ENCODE measurements at places on chromosomes 4 and X.
A peak's percentile ranks its signal among the peaks of the same experiment; 100 is the strongest.

DNA sequence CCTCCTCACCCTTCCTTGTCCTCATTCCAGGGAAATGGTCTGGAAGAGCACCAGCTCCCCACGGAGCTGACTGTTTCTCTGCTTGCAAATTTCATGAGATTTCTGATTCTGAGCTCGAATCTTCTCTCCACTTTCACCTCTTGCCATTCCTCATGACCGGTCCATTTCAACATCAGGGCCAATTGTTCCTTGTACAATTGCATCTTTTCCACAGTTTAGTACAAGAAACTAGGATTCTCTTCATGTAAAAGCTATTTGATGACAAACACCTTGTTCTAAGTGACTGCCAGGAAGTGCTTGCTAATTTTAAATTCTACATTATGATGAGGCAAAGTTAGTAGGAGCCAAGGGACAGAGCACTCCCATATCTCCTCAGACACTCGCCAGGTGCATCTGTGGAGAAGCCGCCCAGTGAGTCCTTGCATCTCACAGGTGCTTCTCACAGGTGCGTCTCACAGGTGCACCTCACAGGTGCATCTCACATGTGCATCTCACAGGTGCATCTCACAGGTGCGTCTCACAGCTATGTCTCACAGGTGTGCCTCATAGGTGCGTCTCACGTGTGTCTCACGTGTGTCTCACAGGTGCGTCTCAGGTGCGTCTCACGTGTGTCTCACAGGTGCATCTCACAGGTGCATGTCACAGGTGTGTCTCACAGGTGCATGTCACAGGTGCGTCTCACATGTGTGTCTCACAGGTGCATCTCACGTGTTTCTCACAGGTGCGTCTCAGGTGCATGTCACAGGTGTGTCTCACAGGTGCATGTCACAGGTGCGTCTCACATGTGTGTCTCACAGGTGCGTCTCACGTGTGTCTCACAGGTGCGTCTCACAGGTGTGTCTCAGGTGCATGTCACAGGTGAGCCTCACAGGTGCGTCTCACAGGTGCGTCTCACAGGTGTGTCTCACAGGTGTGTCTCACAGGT, 3.0 kb upstream of the PDE6B start:
- no peak for DNase-seq

- no peak for DNase-seq
These were observed 32.6 kb downstream of the ABHD18 start for GRCh38 chr4:127997534-127998388.

- DNase-seq, result no peak
These were observed 619 bp upstream of the PDK3 start for GRCh38 chrX:24464498-24464835.

GRCh38 chr4:92334716-92335350, 31.1 kb downstream of the GRID2 start:
- peak; percentile 19 for DNase-seq

DNA sequence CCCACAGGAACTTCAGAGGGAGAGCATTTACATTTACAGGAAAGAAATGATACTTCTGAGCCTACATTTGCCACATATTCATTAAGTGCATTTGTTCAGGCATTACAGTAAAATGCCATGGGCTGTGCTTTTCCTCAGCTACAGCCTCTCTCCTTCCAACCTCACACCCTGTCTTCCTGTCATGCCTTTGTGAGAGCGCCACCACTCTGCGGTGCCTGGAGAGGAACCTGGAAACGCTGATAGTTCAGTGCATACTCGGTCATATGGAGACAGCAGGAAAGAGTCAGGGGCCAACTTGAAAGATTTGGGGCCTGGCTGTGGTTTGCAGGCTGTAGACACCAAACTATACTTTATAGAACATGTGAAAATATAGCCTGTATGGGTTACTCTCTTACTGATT, 40.5 kb downstream of the NFKB1 start:
- DNase-seq, result no peak

DNA sequence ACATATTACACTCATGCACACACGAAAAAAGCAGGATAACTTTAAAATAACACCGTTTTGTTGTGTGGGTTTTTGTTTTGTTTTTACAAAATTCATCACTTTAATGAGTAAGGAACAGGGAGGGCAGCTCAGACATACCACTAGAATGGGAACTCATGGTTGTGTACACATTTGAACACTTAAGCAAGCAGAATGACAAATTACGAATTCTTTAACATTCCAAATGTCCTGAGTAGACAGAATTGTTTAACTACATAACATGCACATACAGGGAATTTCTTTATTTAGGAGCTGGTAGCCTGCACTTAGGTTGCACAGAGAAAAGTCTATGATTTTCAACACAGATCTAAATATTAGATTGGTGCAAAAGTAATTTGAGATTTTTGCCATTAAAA, 96.4 kb downstream of the ATP8A1 start:
- no peak for DNase-seq

DNA sequence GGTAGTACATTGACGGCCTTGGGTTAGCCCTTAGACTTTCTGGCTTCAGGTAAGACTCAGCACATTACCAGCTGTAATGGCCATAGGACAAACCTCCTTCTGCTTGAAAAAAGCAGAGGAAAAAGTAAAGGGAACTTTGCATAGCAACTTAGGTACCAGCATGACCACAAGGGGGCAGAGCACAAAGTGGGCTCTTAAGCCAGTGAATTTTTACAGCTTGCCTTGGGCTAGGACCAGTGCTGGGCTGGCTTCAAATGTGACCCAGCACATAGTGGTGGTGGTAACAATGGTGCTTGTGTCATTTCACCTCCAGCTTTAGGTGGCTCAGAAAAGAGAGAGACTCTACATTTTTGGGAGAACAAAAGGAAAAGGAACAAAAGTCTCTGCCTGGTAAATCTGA, 66.1 kb downstream of the KLHL4 start:
- DNase-seq, result no peak

- no peak for DNase-seq
These were observed 2.2 kb downstream of the NHS start for GRCh38 chrX:17377091-17377717.

DNA sequence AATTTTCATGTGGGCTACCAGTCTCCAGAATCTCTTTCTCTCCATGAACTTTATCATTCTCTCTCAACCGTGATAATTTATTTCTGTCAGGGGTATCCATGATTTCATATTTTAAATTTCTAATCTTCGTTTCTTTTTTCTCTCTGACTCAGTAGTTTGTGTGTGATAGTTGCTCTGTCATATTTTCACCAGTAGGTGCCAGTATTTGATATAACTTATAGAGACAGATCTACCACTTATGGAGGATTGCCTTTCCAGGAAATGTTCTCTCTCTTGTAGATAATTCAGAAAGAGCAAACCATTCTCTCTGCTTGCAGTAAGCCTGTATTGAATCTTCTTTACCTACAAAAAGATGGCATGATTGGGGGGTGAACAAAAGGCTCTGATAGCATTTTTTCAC, 79.3 kb upstream of the DYNLT3 start:
- DNase-seq, result no peak

DNA sequence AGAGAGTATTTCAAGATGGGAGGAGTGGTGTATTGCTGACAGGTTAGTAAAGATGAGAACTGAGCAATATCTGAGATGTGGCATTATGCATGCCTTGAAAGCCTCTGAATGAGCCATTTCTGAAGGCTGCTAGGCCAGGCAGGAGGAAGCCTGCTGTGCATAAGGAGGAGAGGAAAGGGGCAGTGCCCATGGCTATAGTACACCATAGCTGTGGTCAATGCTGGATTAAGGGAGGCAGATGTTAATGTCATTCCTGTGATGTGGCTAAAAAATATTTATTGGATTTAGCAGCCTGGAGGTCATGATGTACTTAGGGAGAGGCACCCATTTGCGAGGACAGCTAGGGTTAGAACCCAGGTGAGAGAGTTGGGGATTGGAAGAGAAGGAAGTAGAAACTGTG, 130.0 kb upstream of the LNX1 start:
- DNase-seq, result no peak

DNA sequence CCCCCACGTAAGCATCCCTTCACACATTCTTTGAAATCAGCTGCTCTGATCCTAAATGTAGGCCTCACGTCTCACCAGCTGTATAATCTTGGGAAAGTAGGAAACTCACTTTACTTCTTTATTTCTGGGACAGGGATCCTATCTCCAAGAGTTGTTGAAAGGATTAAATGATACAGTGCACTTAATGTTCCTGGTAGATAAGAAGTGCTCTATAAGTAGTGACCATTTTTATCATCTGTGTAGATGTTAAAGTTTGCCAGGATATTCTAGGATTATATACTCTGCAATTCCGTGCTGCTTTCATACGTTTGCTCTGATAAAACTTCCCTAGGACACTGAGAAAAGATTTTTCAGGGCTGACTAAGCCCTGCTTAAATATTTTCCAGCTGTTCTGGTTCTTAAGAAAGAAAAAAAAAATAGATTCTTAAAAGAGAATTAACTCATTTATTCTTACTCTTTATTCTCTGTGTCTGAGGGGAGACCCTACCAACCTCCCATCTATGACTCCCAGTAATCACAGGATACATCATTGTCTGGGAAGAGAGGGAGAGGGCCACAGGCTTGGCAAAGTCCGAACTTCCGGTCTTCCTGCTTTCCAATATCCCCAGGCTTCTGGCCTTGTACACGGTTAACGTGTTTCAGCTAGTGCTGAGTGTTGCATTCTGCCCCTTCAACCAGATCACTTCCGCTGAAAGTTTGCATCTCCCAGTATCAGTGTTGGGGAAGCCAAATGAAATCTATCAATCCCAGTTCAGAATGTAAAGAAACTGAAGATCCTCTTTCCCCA, 269.2 kb downstream of the TRIML1 start:
- DNase-seq, result no peak

- no peak for DNase-seq
These were observed 925.6 kb downstream of the SH3BGRL start for GRCh38 chrX:82127228-82128123.

- DNase-seq, result no peak
These were observed 23.7 kb upstream of the UNC5C start for GRCh38 chr4:95572304-95572991.

- DNase-seq, result no peak
These were observed 58.0 kb downstream of the PPEF2 start for GRCh38 chr4:75844151-75844662.

DNA sequence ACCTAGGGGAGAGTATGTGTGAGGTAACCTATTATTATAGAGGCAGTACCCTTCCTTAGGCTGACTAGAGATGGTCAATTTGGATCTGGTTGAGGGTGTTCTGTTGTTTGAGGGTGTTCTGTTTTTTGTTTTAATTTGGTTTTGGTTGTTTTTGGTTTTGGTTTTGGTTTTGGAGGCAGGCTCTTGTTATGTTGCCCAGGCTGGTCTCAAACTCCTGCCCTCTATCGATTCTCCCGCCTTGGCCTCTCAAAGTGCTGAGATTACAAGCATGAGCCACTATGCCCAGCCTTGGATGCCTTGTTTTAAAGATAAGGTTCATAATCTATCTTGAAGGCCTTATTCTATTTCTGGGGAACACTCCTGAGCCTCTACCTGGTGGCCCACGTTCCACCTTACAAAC, 912 bp downstream of the CXorf65 start:
- no peak for DNase-seq

DNA sequence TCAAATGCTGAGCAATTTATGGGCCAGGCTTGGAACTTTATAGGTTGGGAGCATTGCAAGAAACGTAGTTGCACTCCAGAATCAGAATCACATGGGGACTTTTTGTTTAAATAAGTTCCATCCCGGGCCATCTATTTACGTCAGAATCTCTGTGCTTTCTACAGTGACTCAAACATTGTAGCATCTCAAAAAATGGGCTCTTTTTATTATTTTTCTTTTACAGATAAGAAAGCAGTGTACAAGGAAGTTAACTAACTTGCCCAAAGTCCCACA, 10.2 kb downstream of the CC2D2A start:
- DNase-seq, result no peak

- no peak for DNase-seq
These were observed 91.5 kb downstream of the ELOVL6 start for GRCh38 chr4:110106931-110107296.

DNA sequence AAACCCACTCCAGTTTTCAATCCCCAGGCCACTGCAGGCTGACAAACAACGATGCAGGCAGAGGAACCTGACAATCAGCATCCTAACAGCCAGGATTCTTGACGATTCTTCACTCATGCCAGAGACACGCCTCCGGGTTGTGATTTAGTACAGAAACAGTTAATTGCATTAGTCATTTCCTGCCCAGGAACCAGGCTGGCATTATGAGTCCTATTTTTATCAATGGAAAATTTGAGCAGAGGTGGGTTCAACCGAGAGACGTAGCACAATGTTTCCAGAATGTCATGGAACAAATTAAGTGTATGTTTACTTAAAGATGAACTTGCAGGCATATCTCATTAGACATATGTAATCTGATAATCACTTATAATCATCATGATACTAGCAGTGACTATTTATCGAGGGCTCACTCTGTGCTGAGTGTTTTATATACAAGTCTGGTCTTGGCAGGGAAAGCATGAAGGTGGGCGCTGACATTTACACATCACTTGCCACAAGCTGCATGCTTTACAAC, 159.7 kb downstream of the NSUN7 start:
- DNase-seq, result peak; percentile 11

GRCh38 chr4:78033861-78034260, 23.3 kb upstream of the FRAS1 start:
- no peak for DNase-seq

- no peak for DNase-seq
These were observed 194.0 kb upstream of the ARHGAP24 start for GRCh38 chr4:85280963-85281362.

DNA sequence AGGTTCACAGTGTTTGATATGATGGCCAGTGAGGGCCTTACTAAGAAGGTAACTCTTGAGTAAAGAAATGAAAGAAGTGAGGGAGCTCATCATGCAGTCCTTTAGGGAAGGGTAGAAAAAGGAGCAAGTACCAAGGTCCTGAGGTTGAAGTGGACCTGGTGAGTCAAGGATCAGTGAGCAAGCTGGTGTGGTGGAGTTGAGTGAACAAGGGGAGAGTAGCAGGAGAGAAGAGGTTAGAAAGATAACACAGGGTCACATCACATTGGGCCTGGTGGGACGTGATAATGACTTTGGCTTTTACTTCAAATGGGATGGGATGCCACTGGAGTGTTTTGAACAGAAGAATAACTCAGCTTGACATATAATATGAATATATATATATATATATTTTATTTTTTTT, 44.7 kb downstream of the OSTC start:
- no peak for DNase-seq

DNA sequence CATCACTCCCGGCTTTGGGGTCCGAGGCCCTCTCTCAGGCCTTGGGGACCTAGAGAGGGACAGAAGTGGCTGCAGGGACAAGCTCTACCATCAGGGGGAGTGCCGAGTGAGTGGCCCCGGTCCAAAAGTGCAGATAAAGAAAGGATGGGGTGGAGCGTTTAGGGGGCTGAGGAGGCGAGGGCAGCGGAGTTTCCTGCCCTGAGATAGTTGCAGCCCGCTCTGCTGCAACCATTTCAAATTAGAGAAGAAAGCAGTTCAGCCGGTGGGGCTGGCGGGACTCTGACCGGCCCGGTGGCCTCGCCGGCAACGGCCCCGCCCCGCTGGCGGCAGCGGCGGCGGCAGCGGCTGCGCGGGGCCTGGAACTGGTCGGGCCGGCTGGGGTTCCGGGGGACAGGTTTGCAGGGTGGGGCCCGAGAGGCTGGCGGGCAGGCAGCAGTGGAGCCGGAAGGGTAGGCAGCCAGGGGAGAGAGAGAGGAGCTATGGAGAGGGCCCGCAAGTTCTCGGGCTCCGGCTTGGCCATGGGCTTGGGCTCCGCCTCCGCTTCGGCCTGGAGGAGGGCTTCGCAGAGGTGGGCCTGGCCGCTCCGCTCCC, 7.6 kb downstream of the DLG3 start:
- DNase-seq, result peak; percentile 39

All from DMS79 treated with DMSO at 0.1 percent for 48 hours (cell line).